ELF-1 (cell line): ENCODE measurements at places on chromosomes 1 and 21.

- peak; percentile 33 for DNase-seq
These were observed 250.6 kb downstream of the SPATA17 start for GRCh38 chr1:217881607-217882332.

DNA sequence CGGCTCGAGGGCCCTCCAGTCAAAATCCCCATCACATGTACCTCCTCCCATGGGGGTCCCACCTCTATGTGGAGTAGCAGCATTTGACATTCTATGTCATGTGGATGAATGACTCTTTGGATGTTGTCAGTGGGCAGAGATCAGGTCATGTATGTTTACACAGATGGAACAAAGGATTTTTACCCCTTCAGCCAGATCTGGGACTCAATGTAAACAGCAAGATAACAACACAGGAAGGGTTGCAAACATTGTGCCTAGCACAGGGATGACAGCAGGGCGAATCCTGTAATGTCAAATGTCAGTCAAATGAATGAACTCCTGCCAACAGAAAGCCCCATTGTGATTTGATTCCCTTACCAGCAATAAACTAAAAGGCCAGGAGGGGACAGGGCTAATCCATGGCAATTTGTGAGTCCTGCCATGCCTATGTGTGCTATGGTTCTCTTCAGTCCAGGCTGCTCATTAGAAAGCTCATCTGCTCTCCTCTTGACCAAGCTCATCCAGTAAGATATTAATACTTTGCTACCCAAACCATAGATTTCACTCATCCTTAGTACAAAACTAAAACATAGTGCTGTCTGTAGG is 60.3 kb downstream of the PGBD5 start:
- DNase-seq = no peak

- no peak for DNase-seq
These were observed 519.4 kb upstream of the NR5A2 start for GRCh38 chr1:199508072-199508471.

DNA sequence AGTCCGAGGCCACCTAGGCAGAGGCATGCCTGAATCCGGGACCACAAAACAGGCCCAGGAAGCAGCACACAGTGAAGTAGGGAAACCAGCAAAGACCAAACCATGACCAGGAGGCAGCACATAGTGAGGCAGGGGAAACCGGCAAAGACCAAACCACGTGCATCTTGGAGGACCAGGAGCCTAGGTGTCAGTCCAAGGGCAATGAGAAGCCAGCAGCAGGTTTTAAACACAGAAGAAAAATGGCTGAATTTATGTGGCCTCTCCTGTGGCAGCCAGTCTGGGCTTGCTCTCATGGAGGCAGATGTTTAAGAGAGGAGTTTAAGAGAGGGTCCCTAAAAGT is 42.5 kb downstream of the NPHP4 start:
- no peak for DNase-seq

DNA sequence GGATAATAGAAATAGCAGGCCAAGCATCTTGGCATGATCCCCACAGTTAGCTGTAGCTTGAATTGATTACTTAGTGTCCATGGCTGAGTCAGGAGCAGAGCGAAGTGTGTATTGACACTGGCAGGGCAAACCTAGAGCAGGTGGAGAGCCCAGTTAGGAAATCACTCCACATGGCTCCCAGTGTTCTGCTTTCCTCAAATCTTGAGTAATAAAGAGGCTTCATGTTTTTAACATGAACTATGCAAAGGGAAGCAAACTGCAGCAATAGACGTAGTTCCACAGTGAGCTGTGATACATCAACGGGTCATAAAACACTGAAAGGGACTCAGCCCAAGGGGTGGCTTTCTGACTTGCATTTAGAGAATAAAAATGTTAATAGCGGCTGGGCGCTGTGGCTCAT is 28.9 kb downstream of the RHEX start:
- no peak for DNase-seq
